EH (cell line): ENCODE measurements at places on chromosomes 5 and 9.

DNA sequence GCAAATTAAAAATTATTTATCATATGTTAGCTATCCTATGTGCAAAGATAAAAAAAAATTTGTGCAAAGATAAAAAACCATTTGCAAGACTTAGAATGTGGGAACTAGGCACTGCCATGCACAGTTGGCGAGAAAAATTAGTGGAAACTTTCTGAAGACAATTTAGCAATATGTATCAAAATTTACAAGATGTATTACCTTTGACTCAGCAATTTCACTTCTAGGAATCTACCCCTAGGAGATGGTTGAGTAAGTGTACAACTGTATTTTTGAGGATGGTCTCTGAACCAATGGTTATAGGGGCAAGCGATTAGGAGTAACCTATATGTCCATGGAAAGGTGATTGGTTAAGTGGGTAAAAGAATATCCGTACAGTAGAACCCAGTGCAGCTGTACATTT, 88.9 kb downstream of the FGF1 start:
- DNase-seq, result no peak

- DNase-seq, result no peak
Observed at GRCh38 chr5:76735762-76736545, 20.0 kb downstream of the F2R start.

DNA sequence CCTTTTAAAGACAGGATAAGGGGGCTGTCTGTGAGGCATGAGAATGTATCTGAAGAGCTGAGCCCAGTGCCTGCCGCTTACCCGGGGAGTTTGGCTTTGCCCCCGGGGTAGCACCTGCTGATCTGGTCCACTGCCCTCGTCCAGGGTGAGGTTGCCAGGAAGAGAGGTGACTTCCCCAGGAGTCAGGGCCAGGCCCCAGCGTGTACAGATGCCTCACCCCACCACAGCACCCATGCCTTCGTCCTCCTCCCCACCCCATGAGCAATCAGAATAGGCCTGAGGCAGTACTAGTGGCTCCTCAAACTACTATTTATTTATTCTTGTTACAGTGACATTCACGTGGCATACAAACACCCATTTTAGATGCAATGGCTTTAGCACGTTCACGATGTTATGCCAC, 15.7 kb upstream of the AIF1L start:
- no peak for DNase-seq

DNA sequence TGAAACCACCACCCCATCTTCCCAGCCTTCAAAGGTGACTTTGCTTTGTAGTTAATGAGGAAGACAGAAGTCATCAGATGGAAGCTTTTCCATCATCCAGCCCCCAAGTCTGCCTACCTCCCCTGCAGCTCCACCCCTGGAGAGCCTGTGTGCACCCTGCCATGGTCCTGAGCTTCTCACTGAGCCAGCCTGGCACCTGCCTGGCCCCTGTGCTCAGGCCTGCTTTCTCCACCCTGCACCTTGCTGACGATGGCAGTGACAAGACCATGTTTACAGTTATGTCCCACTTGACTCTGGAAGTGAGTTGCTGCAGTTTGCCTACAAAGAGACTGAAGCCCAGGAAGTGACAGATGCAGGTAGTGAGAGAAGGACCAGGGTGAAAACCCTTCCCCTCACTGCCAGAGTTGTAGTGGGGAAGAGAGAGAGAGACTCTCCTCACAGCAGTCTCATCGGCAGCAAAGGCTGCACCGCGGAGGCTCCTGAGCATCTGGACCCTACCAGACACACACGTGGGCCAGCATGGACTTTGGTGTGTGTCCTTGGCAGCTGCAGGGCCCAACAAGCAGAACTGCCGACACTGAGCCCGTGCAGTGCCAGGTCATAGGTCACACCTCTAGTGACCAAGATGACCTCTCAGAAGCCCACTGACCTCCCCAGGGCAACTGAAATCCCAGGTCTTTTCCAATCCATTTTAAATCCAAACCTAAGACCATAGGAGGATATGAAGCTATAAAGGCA, 107.1 kb downstream of the CACNA1B start:
- DNase-seq, result no peak

GRCh38 chr5:158857976-158858375, 241.7 kb downstream of the EBF1 start:
- no peak for DNase-seq

DNA sequence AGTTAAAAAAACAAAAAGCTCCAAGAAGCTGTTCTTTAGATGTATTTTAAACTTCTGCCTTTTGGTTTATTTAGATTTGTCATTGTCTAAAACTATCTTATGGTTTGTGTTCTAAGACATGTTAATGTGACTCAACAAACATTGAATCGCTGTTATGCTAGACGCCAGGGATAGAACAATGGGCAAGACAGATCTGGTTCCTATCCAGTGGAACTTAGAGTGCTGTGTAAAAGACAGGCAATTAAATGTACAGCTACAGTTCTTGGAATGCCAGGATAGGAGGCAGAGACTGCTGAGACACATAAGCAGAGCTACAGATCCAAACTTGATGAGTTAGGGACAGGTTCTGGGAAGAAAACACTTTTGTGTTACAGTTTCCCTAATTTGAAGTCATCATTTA, 22.4 kb downstream of the LYRM7 start:
- peak; percentile 22 for DNase-seq

GRCh38 chr5:82807021-82807420, 270.2 kb downstream of the TMEM167A start:
- no peak for DNase-seq

DNA sequence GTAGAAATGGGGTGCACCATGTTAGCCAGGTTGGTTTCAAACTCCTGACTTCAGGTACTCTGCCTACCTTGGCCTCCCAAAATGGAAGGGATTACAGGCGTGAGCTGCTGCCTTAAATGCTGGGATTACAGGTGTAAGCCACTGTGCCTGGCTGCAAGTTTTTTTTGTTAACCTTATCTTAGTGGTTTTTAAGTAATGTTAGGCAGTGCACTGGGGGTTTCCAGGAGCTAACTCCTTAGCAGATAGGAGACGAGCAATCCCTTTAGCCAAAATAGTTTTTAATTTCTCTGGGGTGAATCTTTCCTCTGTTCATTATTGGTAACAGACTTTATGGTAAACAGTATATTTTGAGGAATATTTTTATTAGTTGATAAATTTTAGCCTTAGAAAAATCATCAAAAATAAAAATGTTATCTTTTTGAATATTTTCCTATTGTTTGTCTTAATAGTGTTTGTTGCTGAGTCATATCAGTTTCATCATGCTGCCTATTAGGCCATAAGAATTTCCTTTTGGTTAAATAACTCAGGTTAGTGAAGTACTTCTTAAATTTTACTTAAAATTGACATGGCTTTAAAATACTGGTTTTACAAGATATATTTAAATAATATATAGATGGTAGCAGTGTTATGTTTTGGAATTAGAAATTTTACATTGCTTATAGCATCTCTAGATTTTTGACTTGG, 37.9 kb downstream of the LMNB1 start:
- peak; percentile 44 for DNase-seq

- DNase-seq, result no peak
Observed at GRCh38 chr5:91038180-91038808, 344.8 kb downstream of the ARRDC3 start.

DNA sequence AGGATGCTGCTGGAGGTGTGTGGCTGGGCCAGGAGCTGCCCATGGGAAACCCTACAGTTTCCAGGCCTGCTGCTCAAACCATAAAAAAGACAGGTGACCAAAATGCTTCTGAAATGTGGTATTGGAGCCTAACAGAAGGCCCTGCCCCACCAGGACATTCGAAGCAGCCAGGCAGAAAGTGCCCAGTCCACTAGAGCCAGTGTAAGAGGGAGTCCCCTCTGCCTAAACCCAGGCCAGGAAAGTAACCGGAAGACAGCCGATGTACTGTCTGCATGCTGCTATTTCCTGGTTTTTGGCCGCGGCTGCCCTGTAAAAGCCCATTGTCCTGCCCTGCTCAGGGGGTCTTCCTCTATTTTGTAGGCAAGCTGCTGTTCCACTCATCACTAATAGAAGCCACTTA, 150.7 kb upstream of the IRX2 start:
- DNase-seq, result no peak

- DNase-seq, result peak; percentile 49
Observed at GRCh38 chr5:72015103-72015548, 92.1 kb upstream of the MAP1B start.
